NCI-H1092 treated with DMSO at 0.1 percent for 48 hours (cell line): ENCODE measurements at places on chromosomes 6 and 20.

- DNase-seq = no peak
These were observed 36.5 kb downstream of the PLCG1 start for GRCh38 chr20:41173791-41174341.

GRCh38 chr20:50510706-50511542 is 741 bp downstream of the PTPN1 start:
- peak; percentile 19 for DNase-seq

DNA sequence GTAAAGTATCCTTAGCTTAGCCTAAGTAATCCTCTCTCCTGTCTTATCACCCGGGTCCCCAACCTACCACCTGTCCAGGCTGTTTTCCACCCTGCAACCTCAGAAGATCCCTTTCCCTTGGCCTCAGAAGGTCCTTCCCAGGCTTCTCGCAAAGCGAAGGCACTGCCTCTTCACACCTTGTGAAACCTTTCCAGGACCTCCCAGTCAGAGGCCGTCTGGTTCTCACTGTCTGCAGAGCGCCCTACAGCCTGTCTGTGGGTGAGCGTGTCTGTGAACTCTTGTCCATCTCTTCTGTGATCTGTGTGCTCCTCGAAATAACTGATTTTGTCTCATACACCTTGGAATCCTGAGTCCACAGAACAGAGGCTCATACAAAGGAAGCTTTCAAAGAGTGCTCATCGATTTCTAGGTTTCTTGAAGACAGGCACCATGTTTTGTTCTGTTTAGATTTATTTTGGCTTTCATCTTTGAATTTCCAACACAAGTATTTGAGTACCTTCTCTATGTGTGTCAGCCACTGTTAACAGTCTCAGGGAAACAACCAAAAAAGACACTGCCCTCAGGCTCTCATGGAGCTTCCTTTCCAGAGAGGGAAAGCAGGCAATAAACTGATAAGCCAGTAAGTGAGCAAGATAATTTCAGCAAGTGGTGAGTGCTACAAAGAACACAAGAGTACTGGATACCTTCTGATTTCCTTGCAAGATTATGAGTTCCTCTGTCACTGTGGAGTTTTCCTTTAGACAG is 6.3 kb downstream of the PDE10A start:
- no peak for DNase-seq

GRCh38 chr6:97394160-97394748 is 111.2 kb upstream of the MMS22L start:
- DNase-seq = peak; percentile 30

- no peak for DNase-seq
These were observed 10.4 kb upstream of the BCAS4 start for GRCh38 chr20:50784464-50784863.

GRCh38 chr6:77245026-77245425 is 218.3 kb downstream of the HTR1B start:
- no peak for DNase-seq

- no peak for DNase-seq
These were observed 164.2 kb upstream of the ATXN1 start for GRCh38 chr6:16925461-16925860.

DNA sequence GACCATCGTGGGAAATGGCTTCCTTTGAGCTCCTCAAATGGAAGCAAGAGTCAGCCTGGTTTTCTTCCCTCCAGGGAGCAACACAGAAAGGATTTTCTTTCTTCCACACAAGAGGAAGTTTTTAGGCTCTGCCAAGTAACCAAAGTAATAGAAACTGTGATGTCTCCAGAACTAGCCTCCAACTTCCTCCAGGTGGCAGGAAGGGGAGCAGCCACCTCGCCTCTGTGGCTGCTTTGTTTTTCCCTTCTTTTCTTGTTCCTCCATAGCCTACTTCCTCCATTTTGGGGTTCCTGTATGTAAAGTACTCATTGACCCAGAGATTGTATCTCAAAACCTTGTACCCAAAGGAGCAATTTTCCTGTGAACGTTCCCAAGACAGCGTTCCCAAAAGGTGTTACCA is 32.7 kb upstream of the CCR6 start:
- no peak for DNase-seq
